HTR-8/SVneo (cell line): ENCODE measurements at places on chromosomes 3 and 15.
A peak's percentile ranks its signal among the peaks of the same experiment; 100 is the strongest.

DNA sequence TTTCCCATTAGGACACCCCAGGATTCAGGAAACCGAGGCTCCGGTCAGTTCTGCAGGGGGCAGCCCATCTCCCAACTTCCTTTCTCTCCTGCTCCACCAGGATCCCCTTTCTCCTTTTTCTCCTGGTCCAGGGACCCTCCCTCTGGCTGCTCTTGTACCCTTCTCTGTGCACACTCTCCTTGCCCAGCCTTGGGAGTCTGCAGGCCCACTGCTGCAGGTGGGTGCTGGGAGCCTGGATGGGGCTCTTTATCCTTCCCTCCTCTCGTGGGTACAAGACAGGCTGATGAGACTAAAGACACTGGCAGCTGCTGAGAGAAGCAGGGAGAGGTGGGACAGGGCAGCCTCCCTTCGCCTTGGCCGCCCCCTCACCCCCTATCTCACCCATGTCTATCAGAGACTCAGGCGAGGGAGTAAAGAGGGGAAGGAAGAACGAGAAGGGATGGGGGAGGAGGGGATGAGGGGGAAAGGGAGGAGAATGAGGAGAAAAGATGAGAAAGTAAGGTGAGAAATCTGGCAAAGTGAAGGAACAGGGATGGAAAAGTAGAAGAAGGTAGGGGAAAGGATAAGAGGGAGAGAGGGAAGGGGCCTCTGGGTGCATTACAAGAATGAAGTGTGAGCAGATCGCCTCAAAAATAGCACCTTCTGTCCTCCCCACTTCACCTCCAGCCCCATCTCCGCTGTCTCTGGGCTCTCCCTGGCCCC lies 45.2 kb downstream of the ITGA11 start:
- no peak for DNase-seq

- no peak for DNase-seq
Measured at GRCh38 chr15:41892621-41893421, 1.0 kb downstream of the SPTBN5 start.

DNA sequence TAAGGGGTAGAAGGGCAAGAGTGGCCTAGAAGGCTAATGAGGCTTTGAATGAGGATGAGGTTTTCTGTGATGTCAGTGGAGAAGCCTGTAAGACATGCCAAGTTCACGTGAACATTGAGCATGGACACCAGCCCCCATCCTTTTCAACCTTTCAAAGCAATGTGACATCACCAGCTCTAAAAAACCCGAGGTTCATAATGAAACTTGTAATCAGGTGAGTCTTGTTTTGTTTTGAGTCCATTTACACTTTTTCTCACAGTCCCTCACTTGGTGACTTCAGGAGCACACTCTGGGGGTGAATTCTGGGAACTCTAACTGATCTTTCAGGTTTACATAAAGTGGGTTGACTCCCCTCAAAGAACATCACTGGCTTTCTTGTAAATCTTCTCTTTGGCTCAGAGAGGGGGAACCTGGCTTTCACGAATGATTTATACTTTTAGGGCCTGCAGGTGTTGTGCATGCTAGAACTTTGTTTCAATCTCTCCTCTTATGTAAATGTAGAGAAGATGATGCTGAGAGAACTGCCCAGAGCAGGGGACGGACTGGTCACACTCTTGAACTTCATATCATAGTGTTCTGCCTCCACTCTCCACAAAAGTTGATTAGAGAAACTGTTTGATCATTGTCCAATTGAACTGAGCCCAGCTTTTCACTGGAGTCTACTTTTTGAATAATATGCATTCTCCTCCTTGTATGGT lies 224.7 kb upstream of the SATB1 start:
- DNase-seq = no peak

- DNase-seq = peak; percentile 42
Measured at GRCh38 chr3:101780661-101781060, 1.6 kb downstream of the NXPE3 start.

GRCh38 chr3:118760585-118761290 lies 273.9 kb downstream of the IGSF11 start:
- no peak for DNase-seq

DNA sequence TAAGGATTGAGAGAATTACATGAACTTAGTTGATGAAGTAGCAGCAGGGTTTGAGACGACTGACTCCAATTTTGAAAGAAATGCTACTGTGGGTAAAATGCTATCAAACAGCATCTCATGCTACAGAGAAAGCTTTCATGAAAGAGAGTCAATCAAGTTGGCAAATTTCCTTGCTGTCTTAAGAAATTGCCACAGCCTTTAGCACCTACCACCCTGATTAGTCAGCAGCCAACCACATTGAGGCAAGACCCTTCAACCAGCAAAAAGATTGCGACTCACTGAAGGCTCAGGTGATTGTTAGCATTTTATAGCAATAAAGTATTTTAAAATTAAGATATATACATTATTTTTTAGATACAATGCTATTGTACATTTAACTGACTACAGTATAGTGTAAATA lies 80.9 kb downstream of the RAP2B start:
- DNase-seq = no peak

- DNase-seq = no peak
Measured at GRCh38 chr3:135860761-135861160, 104.8 kb upstream of the PPP2R3A start.

GRCh38 chr3:126116526-126116925 lies 32.6 kb upstream of the SLC41A3 start:
- no peak for DNase-seq

DNA sequence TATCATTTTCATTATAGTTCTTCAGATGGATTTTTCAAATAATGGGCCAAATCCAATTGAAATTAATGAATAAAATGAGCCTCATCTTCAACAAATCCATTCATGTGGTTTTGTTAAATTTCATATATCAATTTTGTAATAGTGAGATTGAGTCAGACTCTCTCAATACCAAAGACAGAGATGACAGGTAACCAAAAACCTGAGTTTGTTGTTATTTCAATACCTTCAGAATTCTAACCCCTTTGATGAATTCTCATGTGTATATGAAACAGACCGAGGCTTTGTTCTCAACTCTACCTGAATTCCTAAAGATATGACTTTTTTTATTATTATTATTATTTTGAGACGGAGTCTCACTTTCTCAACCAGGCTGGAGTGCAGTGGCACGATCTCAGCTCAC lies 92.8 kb downstream of the FOXP1 start:
- no peak for DNase-seq

DNA sequence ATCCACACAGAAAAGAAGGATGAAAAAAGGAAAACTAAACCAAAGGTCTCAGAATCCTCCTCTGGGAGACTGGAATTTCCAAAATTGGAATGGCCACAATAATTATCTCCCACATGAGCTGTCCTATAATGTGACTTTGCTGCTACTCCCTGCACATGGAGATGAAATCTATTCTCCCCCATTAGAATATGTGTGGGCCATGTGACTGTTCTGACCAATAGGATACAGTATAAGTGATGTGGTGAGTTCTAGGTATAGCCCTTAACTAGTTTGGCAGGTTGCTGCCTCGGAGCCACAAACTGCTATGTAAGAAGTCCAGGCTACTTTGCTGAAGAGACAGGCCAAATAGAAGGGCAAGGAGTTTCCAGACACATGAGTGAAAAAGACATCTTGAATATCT lies 5.2 kb downstream of the TRIM59 start:
- DNase-seq = no peak

DNA sequence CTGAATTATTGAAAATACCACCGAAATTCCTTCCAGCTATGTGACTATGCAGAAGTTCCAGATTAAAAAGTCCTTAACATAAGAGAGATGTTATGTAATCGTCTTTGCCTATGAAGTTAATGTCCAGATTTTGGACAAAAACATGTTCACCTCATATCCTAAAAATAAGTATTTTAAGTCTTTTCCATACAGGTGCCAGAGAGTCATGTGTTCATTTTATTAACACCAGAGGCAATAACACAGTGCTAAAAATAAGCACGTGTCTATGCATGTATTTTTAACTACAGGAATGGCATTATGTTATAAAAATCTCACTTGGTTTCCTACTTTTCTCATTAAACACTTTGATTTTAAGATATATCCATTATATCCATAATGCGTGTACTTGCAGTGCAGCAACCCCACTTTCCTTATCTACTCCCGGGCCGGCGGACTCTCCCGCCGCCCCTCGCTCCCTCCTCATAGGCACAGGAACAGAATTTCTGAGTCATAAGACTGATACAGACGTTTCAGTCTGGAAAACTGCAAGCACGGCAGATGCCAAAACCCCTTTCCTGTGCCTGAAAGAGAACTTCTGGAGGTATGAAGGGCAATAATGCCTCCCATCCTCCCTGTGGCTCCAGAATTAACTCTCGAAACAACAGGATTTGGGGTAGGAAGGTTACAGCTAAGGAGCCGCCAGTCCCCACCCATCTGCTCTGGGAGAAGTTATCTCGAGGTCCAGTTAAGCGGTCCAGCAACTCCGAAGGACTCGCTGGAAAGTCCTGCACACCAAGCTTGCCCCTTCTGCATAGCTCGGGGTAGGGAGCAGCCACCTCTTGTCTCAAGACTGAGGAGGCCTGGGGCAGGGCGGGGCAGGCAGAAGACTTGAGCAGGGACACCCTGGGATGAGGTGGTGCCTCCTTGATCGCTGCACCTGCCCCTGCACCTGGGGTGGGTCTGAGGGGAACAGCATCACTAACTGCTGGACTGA lies 22.3 kb upstream of the PSTPIP1 start:
- DNase-seq = no peak

DNA sequence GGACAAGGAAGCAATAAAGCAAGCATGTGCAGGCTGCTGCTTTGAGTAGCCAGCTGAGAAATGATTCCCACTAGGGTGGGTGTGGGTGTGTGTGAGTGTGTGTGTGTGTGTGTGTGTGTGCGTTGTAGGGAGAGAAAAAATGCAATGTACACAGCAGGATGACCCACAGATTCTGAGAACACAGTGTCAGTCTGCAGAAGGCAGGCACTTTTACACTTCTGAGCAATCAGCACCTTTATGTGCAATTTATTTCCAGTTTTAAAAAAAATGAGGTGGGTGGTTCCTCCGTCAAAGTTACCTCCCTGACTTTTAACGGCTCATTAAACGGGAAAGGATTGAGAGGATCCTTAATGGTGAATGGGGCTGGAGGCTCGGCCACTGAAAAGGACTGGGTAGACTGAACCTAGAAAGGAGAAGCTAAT lies 38.5 kb upstream of the LIPC start:
- DNase-seq = no peak

GRCh38 chr3:90035643-90036042 lies 928.2 kb downstream of the EPHA3 start:
- DNase-seq = no peak
